Glutamatergic neuron (in vitro differentiated cells): ENCODE measurements at places on chromosomes 5 and 9. TPM values are rescaled to one million over a fixed set of nuclear protein-coding genes. Genes with fewer than 3 reads are reported as not detected.

DNA sequence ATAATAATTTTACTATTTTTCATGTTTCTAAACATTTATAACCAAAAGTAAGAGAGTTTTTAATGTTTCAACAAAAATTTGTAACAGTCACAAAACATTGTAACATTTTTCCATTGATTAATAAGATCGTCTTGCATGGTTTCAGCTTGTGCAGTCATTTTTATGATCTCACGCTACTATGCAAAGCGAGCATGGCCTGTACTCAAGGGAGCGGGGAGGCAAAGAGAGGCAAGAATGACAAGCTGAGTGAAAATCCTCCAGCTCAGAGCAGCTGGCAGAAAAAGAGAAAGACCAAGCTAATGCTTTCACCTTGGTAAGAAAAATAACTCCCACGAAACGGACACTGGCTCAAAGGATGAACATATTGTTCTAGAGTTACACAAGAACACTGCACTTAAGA lies 90.0 kb upstream of the SV2C start:
- peak; percentile 18 for DNase-seq
- H3K4me3 ChIP-seq: peak overlapping the region; percentile 75
- H3K36me3 ChIP-seq: peaks cover 4% of the 10 kb centered on the region
- peaks cover 18% of the 10 kb centered on the region for H3K4me1 ChIP-seq
- H3K27me3 ChIP-seq: peaks cover 3% of the 10 kb centered on the region

DNA sequence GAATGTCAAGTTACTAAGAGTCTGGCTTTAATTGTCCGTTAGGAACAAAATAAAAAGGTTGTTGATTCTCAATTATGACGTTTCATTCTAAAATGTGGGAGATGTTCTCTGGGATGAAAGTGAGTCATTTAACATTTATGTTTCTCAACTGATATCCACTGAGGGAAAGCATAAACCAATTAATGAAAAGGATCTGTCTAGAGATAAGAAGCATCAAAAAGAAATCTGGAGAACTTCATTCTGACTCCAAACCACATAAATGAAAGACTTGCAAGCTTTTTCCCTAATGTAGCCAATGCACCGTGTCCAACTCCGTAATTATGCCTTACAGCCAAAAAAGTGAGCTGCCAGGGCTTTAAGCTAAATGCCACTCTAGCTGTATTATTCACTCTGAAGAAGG lies 654.2 kb downstream of the TLE1 start:
- no peak for DNase-seq
- H3K4me3 ChIP-seq: no peak overlapping the region
- no peak overlapping the region for H3K27ac ChIP-seq
- no peaks in the 10 kb centered on the region for H3K36me3 ChIP-seq

The NR2F1 gene
- total RNA-seq: 0.37 TPM

The CRHBP gene
- not detected for total RNA-seq

DNA sequence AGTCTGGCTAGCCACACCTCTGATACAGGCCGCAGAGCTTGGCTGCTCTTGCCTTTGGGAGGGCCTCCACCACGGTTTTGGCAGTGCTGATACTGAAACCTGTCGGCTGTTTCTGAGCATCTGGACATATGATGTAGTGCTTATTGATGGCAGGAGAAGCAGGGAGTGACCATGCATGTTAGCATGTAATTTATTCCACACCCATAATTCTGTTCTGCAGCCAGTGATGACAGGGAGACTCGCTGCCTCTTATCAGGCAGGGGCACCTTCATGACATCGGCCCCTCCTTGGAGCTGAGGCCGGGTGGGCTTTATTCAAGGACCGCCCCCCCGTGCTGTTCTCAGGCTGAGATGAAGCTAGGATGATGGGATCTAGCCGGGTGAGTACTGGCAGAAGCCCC lies 49.0 kb downstream of the OLFM1 start:
- H3K4me3 ChIP-seq: peak overlapping the region; percentile 63
- H3K27ac ChIP-seq: peak overlapping the region; percentile 93
- no peak for DNase-seq
- H3K4me1 ChIP-seq: peaks cover 42% of the 10 kb centered on the region

The FSTL4 gene
- 29.0 TPM for total RNA-seq

The GNA14 gene
- total RNA-seq: 0.32 TPM

GRCh38 chr5:143606043-143606752 lies 202.7 kb upstream of the NR3C1 start:
- no peak overlapping the region for H3K27ac ChIP-seq
- no peak overlapping the region for H3K4me3 ChIP-seq
- peaks cover 6% of the 10 kb centered on the region for H3K36me3 ChIP-seq
- peaks cover 1% of the 10 kb centered on the region for H3K27me3 ChIP-seq
- DNase-seq: no peak

The ALDH1B1 gene
- total RNA-seq: 15.3 TPM

GRCh38 chr5:79876456-79876855 lies 114.6 kb downstream of the MTX3 start:
- no peaks in the 10 kb centered on the region for H3K4me1 ChIP-seq
- no peak overlapping the region for H3K27ac ChIP-seq
- peaks cover 6% of the 10 kb centered on the region for H3K27me3 ChIP-seq
- no peak overlapping the region for H3K4me3 ChIP-seq
- DNase-seq: no peak

The GABBR2 gene
- total RNA-seq: 116 TPM

- no peaks in the 10 kb centered on the region for H3K4me1 ChIP-seq
- H3K27me3 ChIP-seq: peaks cover 4% of the 10 kb centered on the region
- peak within 1 kb of the TSS; percentile 71 for H3K4me3 ChIP-seq
- peak; percentile 45 for DNase-seq
Observed at GRCh38 chr5:149581192-149581861, at the start of gene ARHGEF37. TSS of gene ARHGEF37 (plus strand) at chr5:149581498. CDS start at chr5:149597770, 16,272 bp downstream.

GRCh38 chr5:145044970-145045369 lies 790.2 kb downstream of the PRELID2 start:
- no peak for DNase-seq
- no peak overlapping the region for H3K27ac ChIP-seq
- no peaks in the 10 kb centered on the region for H3K4me1 ChIP-seq
- no peaks in the 10 kb centered on the region for H3K27me3 ChIP-seq
- no peak overlapping the region for H3K4me3 ChIP-seq

GRCh38 chr5:73373814-73374510 lies 74.6 kb downstream of the FOXD1 start:
- peaks cover 5% of the 10 kb centered on the region for H3K27me3 ChIP-seq
- no peaks in the 10 kb centered on the region for H3K36me3 ChIP-seq
- no peak overlapping the region for H3K27ac ChIP-seq
- H3K4me3 ChIP-seq: no peak overlapping the region
- DNase-seq: no peak
- peaks cover 12% of the 10 kb centered on the region for H3K4me1 ChIP-seq

- H3K36me3 ChIP-seq: no peaks in the 10 kb centered on the region
- H3K27ac ChIP-seq: no peak overlapping the region
- DNase-seq: no peak
- H3K4me3 ChIP-seq: no peak overlapping the region
- H3K27me3 ChIP-seq: no peaks in the 10 kb centered on the region
- H3K4me1 ChIP-seq: no peaks in the 10 kb centered on the region
Observed at GRCh38 chr9:4721736-4722135, 19.3 kb downstream of the AK3 start.

The SGCD gene
- 0.20 TPM for total RNA-seq

DNA sequence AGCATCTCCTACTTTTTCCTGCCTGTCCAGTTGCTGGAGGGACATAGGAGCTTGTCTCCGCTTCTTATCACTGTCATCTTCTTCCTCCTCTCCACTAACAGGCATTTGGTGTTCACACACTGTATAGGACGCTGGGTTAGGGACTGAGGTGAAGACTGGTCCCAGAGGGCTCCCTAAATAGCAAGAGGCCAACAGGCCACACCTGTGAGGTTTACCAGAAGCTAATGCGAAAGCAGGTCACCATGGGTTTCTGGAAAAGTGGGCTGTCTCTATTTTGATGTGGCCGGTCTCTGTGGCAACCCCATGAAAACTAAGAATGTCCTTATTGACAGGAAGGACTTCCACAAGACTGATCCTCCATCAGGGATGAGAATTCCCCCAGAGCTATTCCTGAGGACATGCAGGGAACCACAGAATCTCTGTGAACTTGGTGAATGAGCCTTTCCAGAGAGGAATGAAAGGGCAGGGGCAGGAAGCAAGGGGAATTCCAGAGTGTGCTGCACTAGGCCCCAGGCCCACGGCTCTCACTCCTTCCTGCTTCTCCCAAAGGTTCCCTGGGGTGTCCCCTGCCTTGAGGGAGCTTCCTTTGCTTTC lies 61.7 kb downstream of the DAP start:
- no peak overlapping the region for H3K27ac ChIP-seq
- peaks cover 20% of the 10 kb centered on the region for H3K4me1 ChIP-seq
- no peak for DNase-seq
- no peaks in the 10 kb centered on the region for H3K36me3 ChIP-seq
- H3K4me3 ChIP-seq: no peak overlapping the region

The ORM1 gene
- not detected for total RNA-seq

The CLPTM1L gene
- total RNA-seq: 95.2 TPM
